ENCODE measurements at places on chromosomes 12 and 14. TPM values are rescaled to one million over a fixed set of nuclear protein-coding genes. Genes with fewer than 3 reads are reported as not detected.

CLEC14A gene
- not detected for polyA plus RNA-seq

DAD1 gene
- polyA plus RNA-seq, result 114 TPM

RITA1 gene
- 6.2 TPM for polyA plus RNA-seq

ABCC9 gene
- not detected for polyA plus RNA-seq

SLC25A3 gene
- polyA plus RNA-seq, result 495 TPM

FGD4 gene
- polyA plus RNA-seq, result 2.1 TPM

PDE6H gene
- polyA plus RNA-seq, result not detected

PRPH gene
- not detected for polyA plus RNA-seq

TMEM119 gene
- not detected for polyA plus RNA-seq

GPD1 gene
- 1.1 TPM for polyA plus RNA-seq

All from B cell (primary cell).